ENCODE measurements at places on chromosomes 12 and 14. TPM values are rescaled to one million over a fixed set of nuclear protein-coding genes. Genes with fewer than 3 reads are reported as not detected.

Gene RNASE7
- total RNA-seq, result not detected

Gene DLGAP5
- 12.5 TPM for total RNA-seq

DNA sequence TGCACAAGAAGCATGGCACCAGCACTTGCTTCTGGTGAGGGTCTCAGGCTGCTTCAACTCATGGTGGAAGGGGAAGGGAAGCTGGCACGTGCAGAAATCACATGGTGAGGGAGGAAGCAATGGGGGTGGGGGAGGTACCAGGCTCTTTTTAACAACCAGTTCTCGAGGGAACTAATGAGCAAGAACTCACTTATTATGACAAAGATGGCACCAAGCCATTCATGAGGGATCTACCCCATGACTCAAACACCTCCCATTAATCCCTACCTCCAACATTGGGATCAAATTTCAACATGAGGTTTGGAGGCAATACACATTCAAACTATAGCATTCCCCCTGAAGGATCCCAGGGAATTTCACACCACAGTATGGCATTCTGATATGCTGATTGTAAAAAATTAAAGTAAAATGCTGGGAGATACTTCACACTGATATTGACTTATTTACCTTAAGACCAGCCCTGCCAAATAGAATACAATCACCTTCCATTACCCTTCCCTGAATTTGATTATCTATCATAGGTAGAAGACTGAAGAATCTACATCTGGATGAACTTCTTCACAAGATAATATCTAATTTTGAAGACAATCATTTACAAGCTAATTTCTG is 201.7 kb upstream of the PLXNC1 start:
- no peak for DNase-seq

Gene SLC11A2
- total RNA-seq, result 39.1 TPM

- DNase-seq, result no peak
These were observed 535.7 kb upstream of the FBXO33 start for GRCh38 chr14:39967885-39968284.

GRCh38 chr12:115835445-115835844 is 442.0 kb downstream of the MED13L start:
- DNase-seq, result no peak

DNA sequence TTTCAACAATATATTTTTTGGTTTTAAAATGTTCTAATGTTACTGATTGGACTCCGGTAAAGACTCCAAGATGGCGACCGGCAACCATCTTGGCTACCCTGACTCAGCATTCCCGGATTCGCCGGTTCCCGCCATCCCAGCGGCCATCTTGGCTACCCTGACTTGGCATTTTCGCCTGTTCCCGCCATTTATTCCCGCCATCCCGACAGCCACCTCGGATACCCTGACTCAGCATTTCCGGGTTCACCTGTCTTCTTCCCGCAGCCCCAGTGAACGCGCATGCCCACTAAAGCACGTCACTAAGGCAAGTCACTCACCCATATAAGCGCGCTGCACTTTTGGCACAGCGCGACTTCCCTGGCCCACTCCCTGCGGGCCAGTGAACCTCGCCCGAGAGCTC is 9.0 kb upstream of the LRFN5 start:
- DNase-seq, result no peak

- DNase-seq, result no peak
These were observed 459.5 kb downstream of the RMST start for GRCh38 chr12:97921979-97922722.

- DNase-seq, result no peak
These were observed 96.4 kb downstream of the AACS start for GRCh38 chr12:125161712-125162022.

Gene ART4
- total RNA-seq, result not detected

GRCh38 chr12:64621257-64621942 is 11.1 kb downstream of the RASSF3 start:
- no peak for DNase-seq

DNA sequence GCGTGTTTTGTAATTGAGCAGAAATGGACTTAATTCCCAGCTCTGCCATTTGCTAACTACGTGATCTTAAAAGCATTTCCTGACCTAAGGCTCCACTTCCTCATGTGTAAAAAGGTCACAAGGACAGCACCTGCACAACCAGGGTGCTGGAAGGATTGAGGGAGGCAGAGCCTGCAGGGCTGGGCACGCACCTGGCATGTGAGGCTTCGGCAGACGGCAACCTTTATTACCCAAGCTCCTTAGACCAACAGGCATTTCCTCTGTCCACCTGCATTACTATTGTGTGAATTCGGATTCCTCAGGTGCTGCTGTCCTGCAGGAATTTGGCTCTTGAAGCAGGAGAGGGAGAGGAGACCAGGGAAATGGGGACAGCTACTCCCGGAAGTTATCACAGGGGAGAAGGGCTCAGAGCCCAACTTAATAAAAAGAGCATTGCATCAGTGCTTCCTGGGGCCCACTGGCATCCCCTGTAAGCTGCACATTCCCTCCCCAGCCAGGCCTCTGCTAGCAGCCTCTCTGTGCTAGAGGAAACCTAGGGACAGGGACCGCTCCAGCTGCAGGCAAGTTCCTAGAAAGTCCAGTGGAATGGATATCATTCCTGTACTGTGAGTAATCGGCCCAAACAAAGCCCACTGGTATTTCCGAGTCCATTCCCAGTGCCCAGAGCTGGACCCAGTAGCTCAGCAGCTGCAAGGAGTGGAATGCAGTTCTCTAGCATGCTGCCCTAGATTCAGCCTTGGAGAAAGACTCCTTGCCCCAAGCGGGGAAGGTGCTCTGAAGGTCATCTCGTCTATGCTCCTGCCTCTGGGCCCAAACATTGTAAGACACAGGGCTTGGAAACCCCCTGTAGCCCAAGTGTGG is 157.1 kb upstream of the CCND2 start:
- no peak for DNase-seq

GRCh38 chr12:54658306-54659264 is 10.4 kb upstream of the DCD start:
- no peak for DNase-seq

Gene KCNC2
- not detected for total RNA-seq

Gene ASCL1
- total RNA-seq, result not detected

- no peak for DNase-seq
These were observed 23.4 kb downstream of the SERPINA1 start for GRCh38 chr14:94364964-94365363.

DNA sequence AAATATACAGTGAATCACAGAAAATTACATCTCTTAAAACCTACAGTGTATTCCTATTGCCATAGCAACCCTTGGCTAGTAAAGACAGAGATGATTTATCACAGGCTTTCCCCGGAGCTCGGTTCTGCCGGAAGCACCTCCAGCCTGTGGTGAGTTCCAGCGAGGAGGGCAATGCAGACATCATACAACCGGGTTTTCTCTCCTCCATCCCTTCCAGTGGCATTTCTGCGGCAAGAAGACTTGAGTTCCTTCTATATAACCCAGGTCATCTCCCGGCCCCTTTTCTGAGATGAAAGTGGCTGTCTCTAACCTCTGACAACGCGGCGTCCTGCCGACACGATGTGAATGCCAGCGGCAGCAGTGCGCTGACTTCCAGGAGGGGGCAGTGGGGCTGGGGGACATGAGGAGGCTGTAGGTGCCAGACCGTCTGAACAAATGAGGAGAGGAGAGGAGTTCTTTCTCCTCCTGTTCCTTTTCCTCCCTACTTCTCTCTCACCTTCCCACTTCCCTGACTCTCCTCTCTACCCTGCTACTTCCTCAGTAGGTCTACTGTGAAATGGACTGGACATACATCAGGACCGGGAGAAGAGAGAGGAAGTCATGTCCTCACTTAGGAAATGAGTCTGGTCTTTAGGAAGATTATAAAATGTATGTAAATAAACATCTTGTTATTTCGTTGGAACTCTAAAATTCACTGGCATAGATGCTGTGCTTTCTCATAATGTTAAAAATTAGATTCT is 68.6 kb upstream of the MAX start:
- no peak for DNase-seq

- no peak for DNase-seq
These were observed 77.0 kb upstream of the FGD4 start for GRCh38 chr12:32322354-32322753.

Gene THTPA
- total RNA-seq, result 15.1 TPM

Gene BBOF1
- total RNA-seq, result 5.9 TPM

- no peak for DNase-seq
These were observed 255.2 kb upstream of the NAV3 start for GRCh38 chr12:77575376-77575919.

GRCh38 chr14:91387169-91387835 is 30.3 kb downstream of the CCDC88C start:
- DNase-seq, result no peak

Gene RD3L
- total RNA-seq, result not detected

Gene RFX4
- total RNA-seq, result not detected

Gene VSIG10
- total RNA-seq, result 11.9 TPM

DNA sequence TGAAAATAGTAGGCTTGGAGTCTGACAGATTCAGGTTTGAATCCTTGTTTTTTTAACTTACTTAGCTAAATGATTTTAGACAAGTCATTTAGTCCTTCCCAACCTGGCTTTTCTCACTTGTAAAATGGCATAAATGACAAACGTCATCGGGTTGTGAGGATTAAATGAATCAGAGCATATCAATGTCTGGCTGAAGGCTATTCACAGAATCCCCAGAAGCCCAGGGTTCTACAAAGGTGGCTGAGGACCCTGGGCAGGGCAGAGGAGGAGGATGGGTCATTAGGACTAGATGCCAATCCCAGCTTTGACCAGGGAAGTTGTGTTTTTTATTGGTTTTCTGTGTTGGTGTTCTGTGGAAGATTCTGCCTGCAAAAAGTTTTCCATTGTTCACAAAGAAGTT is 7.6 kb upstream of the PTPRB start:
- DNase-seq, result no peak

Data from esophagus squamous epithelium (tissue), 5 donors.